Pancreas (tissue), 10 donors: ENCODE measurements at places on chromosomes 2 and 18. TPM values are rescaled to one million over a fixed set of nuclear protein-coding genes. Genes with fewer than 3 reads are reported as not detected.

Gene SERPINB7
- not detected for polyA plus RNA-seq

Gene UGT1A5
- polyA plus RNA-seq = not detected

Gene QPCT
- polyA plus RNA-seq = 15.3 TPM

Gene PRKCE
- polyA plus RNA-seq = 5.8 TPM
